ENCODE measurements at places on chromosomes 13 and 19. TPM values are rescaled to one million over a fixed set of nuclear protein-coding genes. Genes with fewer than 3 reads are reported as not detected.

DNA sequence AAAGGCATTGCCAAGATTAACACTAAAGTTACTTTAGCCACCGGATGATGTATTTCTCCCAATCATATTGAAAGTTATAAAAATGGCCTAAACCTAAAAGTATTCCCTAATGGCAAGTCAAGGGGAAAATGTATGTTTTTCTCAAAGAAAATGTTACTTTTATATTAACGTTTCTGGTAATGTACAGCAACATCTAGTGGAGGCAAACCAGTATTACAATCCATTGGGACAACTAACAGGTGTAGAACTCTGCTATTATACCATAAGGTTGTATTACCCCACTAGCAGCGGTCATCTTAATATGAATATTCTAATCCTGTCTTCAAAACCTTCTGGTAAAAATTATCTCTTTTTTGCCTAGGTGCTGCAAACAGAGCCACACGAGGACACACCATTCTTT is 69.2 kb downstream of the ZNF100 start:
- no peak for DNase-seq

- DNase-seq = peak; percentile 15
These were observed 72.9 kb upstream of the TEX29 start for GRCh38 chr13:111247552-111247951.

DNA sequence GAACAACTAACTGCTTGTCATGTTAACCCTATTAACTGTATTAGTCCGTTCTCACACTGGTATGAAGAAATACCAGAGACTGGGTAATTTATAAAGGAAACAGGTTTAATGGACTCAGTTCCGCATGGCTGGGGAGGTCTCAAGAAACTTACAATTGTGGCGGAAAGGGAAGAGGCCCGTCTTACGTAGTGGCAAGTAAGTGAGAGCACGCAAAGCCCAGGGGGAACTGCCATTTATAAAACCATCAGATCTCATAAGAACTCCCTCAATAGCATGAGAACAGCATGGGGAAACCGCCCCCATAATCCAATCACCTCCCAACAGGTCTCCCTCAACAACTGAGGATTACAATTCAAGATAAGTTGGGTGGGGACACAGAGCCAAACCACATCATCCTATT is 34.7 kb downstream of the PHF11 start:
- DNase-seq = no peak

DNA sequence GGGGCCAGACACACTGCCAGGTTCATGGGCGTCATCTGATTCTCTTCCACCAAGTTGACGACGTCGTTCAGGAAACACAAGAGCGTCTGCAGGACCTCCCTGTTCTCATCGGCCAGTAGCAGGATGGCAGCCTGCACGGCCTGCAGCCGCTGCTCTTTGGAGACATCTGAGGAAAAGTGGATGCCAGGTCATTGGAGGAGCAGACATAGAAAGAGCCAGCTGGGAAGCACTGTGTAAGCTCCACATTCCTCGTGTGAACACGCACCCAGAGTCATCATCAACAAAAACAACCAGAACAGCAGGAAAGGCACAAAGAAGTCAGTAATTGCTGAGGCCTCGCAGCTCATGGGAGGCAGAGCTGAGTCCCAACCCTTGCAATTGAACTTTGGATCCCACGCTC is 96.5 kb downstream of the KL start:
- no peak for DNase-seq

GRCh38 chr13:114059946-114060860 is 72.2 kb downstream of the RASA3 start:
- no peak for DNase-seq

GRCh38 chr19:6032827-6033226 is 54.9 kb upstream of the RANBP3 start:
- no peak for DNase-seq

- DNase-seq = no peak
These were observed 61.2 kb upstream of the TM9SF2 start for GRCh38 chr13:99439850-99440604.

DNA sequence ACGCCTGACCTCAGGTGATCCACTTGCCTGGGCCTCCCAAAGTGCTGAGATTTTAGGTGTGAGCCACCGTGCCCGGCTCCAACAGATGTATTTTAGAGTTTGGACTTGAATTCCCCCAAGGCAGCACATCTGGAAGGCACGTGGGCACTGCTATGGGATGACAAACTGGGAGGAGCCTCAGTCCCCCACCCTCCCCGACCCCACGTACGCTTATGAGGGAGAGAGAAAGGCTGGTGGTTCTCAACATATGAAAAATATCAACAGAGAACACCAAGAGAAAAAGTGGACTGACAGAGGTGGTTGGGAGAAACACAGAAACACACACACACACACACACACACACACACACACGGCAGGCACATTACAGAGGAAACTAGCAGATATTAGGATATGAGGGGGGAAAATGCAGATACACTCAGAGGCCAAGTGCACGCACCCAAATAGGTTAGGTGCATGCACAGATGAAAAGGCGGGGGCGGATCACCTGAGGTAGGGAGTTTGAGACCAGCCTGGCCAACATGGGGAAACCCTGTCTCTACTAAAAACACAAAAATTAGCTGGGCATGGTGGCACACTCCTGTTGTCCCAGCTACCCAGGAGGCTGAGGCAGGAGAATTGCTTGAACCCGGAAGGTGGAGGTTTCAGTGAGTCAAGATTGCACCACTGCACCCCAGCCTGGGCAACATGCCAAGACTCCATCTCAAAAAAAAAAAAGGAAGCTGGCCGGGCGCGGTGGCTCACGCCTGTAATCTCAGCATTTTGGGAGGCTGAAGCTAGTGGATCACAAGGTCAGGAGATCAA is 3.2 kb downstream of the STX10 start:
- DNase-seq = no peak

DNA sequence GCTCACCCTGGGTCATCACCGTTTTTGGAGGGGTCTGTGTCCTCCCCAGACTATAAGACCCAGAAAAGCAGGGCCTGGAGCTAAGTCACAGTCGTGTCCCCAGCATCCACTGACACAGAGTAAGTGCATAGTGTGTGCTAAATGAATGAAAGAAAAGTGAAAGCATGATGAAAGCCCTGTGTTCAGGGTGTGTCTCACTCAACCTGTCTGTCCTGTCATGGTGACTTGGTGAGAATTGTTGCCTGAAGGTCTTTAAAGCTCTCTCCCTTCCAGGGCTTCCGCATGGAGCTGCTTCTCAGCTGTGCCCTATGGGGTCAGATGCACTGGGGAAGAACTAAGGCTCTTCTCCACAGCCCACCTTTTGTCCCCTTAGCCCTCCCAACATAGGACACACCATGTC is 20.5 kb upstream of the IGFL1 start:
- no peak for DNase-seq

DNA sequence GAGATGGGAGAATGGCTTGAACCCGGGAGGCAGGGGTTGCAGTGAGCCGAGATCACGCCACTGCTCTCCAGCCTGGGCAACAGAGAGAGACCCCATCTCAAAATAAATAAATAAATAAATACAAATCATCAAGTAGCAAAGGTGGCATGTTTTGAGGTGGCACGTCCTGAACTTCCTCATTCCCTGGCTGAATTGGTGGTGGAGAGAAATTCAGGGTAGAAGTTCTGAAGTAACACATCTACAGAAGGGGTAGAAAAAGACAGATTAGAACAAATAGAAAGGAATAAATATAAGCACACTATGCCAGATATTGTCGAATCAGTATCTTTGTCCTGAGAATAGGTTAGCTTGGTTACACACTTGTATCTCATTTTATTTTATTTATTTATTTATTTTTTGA is 6.3 kb downstream of the IFI30 start:
- no peak for DNase-seq

DNA sequence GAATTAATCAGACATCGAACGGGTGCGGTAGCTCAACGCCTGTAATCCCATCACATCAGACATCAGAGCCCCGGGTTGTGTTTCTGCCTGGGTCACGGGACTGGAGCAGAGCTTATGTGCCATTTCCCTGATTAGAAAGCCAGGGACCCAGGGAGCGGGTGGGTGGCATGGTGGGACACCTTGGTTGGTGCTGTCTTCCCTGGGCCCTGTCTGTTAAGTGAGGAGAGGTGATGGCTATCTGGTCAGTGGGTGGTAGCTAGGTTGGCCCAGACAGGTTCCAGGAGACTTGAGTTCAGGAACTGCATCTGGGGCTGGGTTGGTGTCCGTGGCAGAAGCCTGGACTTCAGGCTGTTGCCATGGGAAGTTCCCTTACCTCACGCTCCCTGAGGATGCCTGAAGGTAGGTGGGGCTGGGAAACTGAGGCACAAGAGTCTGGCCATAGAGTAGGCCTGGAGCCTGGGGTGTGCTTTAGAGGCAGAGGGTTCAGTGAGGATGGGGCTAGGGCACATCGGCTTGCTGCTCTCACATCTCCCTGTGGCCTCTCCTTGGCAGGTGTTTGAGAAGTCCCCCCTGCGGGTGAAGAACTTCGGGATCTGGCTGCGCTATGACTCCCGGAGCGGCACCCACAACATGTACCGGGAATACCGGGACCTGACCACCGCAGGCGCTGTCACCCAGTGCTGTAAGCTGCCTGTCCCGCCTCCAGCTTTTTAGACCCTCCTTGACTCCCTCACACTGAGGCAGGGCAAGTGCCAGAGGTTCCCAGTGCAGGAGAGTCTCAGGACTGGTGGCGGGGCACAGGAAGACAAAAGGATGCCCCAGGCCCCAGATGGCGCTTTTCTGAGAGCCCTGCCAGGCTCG is 2.1 kb downstream of the RPL18A start:
- DNase-seq = no peak

DNA sequence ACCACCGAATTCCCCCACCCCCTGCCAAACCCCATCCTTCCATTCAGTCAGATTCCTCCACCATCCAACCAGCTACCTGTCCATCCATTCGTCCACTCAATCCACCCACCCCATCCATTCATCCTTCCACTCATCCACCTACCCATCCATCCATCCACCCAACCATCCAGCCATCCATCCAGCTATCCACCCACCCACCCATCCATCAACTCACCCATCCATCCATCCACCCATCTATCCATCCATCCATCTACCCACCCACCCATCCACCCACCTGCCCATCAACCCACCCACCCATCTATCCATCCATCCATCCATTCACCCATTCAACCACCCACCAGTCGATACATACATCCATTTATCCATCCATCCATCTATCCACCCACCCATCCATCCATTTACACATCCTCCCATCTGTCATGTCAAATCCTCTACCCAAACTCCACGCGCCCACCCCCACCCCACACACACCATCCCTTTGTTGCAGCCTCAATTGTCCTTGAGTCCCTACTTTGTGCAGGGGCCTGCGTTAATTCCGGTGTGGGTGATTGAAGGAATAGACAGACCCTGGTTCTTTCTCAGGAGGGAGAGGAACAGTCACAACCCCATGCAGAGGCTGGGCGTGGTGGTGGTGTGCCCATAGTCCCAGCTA is 5.3 kb upstream of the SLC5A5 start:
- DNase-seq = no peak

- no peak for DNase-seq
These were observed 12.2 kb downstream of the TMEM160 start for GRCh38 chr19:47036097-47036651.

DNA sequence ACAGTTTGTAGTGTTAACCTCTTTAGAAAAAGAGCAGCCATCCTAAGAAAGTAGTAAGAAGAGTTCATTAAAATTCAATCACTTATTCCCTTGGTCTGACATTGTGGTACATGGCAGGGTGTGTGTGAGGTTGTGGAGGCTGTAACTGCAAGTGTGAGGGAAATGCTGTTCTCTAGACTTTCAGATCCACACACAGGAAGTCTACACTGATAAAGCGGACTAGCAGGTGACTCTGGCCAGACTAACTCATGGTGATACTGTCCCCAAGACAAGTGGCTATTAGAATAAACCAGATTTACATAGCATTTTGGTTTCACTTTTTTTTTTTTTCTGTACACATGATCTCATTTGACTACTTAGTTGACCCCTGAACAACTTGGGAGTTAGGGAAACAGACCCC is 10.0 kb downstream of the MTIF3 start:
- DNase-seq = no peak

- no peak for DNase-seq
These were observed 752.5 kb upstream of the SLITRK5 start for GRCh38 chr13:86918682-86919081.

GRCh38 chr19:10555610-10555973 is 10.2 kb downstream of the KRI1 start:
- no peak for DNase-seq

The SCN1B gene
- 5.9 TPM for polyA plus RNA-seq

The IL17D gene
- polyA plus RNA-seq = 46.9 TPM

The ETV2 gene
- 2.0 TPM for polyA plus RNA-seq

The GCDH gene
- polyA plus RNA-seq = 33.8 TPM

The SLC15A1 gene
- polyA plus RNA-seq = not detected

The IGFL1 gene
- polyA plus RNA-seq = not detected

The SMARCA4 gene
- polyA plus RNA-seq = 98.4 TPM

The LPAR2 gene
- 4.5 TPM for polyA plus RNA-seq

The RAB11B gene
- polyA plus RNA-seq = 61.5 TPM

The CDX2 gene
- not detected for polyA plus RNA-seq
